IPS DF 19.7 (cell line): ENCODE measurements at places on chromosomes 2 and 18.

- DNase-seq = no peak
These were observed 9.3 kb downstream of the XRCC5 start for GRCh38 chr2:216118474-216118873.

GRCh38 chr2:8675543-8675942 is 6.3 kb upstream of the ID2 start:
- DNase-seq = no peak

GRCh38 chr2:30684516-30684915 is 122.7 kb downstream of the CAPN13 start:
- no peak for DNase-seq

- no peak for DNase-seq
These were observed 314.4 kb downstream of the MTX2 start for GRCh38 chr2:176583607-176584006.

GRCh38 chr2:9439536-9439935 is 16.1 kb downstream of the CPSF3 start:
- DNase-seq = no peak
